Hematopoietic multipotent progenitor cell treated with erythropoietin and hydrocortisone succinate and interleukin-3 and kit ligand, for 6 days (in vitro differentiated cells): ENCODE measurements at places on chromosomes 4 and X.

- no peak for DNase-seq
These were observed 383.0 kb upstream of the TENM3 start for GRCh38 chr4:181860157-181860556.

DNA sequence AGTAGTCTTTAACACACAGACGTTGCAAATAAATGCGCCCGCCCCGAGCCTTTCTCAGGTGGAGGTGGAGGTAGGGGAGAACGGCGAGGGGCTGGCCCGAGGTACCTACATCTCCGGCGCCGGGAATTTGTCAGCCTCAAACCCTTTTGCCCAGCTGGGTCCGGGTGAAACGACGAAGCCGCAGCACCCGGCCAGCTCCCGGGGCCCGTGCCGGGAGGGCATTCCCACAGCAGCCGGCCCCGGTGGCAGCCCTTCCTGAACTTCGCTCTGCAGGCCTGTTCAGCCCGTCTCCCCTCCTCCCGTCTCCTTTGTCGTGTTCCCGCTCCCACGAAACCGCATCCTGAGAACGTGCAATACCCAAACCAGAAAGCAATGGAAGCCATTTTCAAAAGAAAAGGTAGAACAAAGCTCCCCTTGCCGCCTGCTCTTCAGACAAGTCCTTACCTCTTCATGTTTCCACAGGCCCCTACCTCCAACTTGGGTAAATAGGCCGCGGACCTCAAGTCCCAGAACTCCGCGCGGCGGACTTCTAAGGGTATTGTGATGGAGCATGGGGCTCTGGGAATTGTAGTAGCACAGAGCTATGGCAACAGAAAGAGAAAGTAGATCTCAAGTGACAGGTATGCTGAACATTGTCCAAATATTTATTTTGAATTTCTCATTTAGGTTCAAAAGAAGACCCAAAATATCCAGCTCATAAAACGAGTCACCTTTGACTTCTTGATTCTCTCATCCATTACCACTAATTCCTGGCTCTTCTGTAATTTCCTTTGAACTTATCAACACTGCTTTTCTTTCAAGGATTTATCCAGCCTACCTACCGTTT lies at the start of gene RBM41:
Gene RBM41 (minus strand): TSS at position 501 of the 826 bp plus-strand sequence. CDS start 49 bp downstream, at position 452.
- DNase-seq: peak; percentile 88

DNA sequence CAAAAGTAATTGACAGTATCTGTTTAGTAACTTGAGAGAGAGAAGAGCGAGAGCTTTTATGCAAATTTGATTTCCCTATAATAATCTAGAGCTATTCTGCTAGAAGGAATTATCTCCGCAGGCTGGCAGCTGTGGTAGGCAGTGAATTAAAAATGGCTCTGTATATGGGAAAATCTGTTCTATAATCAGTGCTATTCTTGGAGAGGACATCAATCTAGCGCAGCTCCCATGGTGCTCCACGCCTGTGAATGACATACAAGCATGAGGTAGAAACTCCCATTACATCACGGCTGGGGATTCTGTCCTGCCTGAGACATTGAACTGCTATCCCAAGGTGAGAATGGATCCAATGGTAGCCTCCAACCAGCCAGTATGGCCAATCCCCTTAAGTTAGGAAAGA lies 179.0 kb downstream of the DHX15 start:
- DNase-seq: no peak

- no peak for DNase-seq
These were observed 49.5 kb downstream of the HS6ST2 start for GRCh38 chrX:132908891-132909290.

- peak; percentile 31 for DNase-seq
These were observed 195.2 kb upstream of the EPHA5 start for GRCh38 chr4:65865489-65865888.

DNA sequence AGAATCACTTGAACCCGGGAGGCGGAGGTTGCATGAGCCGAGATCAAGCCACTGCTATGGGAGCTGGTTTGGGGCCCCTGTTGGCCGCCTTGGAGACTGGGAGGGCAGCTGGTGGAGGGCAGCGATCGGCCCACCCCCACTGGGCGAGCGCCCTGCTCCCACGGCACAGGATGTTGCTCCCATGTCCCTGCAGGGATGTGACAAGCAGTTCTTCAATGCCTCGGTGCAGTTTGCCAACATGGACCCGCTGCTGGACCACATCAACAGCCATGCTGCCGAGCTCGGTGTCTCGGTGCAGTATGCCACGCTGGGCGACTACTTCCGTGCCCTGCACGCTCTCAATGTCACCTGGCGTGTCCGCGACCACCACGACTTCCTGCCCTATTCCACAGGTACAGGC lies 19.4 kb downstream of the MAN2B2 start:
- DNase-seq: no peak

DNA sequence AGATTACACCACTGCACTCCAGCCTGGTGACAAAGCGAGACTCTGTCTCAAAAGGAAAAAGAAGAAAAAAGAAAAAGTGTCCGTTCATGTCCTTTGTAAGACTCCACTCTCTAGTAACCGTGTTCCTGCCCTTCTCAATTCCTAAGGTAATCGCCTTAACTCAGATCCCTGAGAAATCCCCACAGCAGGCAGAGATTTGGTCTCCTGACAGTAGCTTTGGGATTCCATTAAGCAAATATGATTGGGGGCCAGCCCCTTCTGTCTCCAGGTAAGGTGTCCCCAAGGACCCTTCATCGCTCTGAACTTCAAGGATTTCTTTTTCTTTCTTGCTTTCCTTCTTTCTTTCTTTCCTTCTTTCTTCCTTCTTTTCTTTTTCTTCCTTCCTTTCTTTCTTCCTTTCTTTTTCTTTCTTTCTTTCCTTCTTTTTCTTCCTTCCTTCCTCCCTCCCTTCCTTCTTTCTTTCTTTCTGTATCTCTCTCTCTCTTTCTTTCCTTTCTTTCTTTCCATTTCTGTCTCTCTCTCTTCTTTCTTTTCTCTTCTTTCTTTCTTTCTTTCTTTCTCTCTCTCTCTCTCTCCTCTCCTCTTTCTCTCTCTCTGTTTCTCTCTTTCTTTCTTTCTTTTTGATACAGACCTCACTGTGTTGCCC lies 2.1 kb upstream of the ASMT start:
- no peak for DNase-seq

GRCh38 chr4:47224361-47224760 lies 193.0 kb downstream of the GABRB1 start:
- DNase-seq: no peak

DNA sequence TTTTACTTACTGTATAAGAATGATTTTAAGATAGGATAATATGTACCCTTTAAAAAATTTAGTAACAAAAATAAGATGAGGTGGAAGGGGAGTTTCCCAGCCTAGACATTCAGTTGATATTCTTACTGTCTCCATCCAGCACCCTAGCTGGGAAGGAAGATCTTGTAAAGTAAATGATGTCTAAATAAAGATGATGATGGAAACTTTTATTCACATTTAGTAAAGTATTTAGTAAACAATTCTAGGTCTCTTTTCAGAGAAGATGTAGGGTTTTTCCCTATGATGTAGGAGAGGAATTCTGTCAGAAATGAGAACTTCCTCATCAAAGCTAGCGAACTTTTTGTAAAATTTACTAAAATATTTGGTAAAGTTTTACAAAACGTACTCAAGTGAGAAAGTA lies 136.8 kb downstream of the RAPGEF2 start:
- DNase-seq: no peak

GRCh38 chr4:97587912-97588311 lies 555.4 kb downstream of the STPG2 start:
- DNase-seq: no peak

GRCh38 chrX:133370696-133371275 lies 44.5 kb downstream of the GPC4 start:
- no peak for DNase-seq

- no peak for DNase-seq
These were observed 584.8 kb downstream of the PPARGC1A start for GRCh38 chr4:23305026-23305425.

- no peak for DNase-seq
These were observed 352.4 kb downstream of the CAMK2D start for GRCh38 chr4:113409181-113409580.

DNA sequence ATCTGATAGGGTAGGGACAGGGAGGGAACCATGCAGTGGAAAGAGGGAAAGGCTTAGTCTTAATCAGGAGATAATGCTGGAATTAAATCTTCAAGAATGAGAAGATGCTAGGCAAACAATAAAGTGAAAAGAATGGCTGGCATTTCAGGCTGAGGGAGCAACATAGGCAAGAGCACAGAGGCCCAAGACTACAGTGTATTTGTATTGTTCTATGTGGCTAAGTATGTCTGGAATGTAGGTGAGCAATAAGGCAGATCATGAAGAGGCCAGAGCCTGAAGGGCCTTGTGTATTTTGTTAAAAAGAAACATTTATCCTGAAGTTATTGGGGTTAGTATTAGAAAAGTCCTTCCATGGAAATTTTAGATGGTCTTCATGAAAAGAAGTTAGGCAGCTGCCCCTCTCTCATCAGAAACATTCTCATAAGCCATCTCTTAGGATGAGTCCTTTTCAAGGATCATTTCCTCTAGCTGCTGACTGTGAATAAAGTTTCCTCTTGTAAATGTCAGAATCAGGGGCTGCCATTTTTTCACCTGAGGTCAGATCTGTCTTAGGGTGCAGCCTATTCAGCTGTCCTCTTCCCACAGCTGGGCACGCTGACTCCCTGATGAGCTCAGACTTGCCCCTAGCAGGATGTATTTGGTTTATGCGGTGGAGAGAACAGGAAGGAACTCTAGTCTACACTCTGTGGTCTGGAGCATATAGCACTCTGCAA lies 46.3 kb downstream of the ATP10D start:
- DNase-seq: peak; percentile 67

- DNase-seq: no peak
These were observed 147.5 kb upstream of the TTC29 start for GRCh38 chr4:147093206-147093605.

DNA sequence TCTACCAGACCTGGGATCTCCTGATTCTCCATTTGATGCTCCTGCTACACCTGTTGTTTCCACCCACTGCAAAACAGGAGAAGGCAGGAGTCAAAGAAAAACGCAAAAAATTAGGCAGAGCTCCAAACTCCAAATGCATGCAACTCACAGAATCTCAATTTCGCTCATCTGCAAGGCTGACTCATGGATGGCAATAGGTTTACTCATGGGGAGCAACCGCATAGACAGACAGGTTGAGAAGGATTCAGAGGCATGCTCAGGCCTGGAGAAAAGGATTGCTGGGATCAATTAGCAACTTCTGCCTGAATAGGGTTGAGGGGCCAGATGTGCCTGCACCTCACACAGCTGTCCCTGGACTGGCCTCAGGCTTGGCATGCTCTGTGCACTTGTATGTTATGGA lies 231.0 kb downstream of the LDB2 start:
- no peak for DNase-seq

DNA sequence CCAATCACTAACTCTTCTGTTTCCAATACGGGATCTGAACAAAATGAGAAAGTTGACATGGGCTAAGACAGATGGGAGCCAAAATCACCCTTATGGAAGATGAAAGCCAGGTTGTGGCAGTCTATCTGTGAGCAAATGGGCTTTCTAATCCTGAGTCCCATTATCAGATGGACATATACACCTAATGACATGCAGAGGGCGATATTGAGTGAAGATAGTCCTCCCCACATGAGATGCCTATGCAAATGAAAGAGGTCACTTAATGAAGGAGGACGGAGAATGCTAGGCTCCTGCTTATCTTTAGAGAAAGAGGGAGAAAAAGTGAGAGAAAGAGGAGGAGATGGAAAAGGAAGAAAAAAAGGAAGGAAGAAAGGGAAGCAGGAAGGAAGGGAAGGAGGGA lies 547.5 kb downstream of the NLGN4X start:
- DNase-seq: peak; percentile 48

GRCh38 chr4:75516144-75516543 lies 1.9 kb downstream of the THAP6 start:
- DNase-seq: no peak

GRCh38 chr4:167973513-167973912 lies 118.8 kb upstream of the ANXA10 start:
- DNase-seq: no peak

GRCh38 chr4:138114434-138114833 lies 127.7 kb downstream of the SLC7A11 start:
- DNase-seq: no peak

- DNase-seq: no peak
These were observed 293.2 kb upstream of the LCORL start for GRCh38 chr4:18314731-18315130.

DNA sequence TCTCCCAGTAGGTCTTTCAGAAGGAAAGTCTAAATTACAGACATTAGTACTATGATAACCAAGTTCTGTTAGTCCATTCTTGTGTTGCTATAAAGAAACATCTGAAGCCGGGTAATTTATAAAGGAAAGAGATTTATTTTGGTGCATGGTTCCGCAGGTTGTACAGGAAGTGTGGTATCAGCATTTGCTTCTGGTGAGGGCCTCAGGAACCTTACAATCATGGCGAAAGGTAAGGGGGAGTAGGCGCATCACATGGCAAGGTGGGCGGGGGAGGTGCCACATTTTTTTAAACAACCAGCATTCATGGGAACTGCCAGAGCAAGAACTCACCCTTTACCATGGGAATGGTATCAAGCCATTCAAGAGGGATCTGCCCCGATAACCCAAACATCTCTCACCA lies 26.2 kb upstream of the USP46 start:
- DNase-seq: no peak

DNA sequence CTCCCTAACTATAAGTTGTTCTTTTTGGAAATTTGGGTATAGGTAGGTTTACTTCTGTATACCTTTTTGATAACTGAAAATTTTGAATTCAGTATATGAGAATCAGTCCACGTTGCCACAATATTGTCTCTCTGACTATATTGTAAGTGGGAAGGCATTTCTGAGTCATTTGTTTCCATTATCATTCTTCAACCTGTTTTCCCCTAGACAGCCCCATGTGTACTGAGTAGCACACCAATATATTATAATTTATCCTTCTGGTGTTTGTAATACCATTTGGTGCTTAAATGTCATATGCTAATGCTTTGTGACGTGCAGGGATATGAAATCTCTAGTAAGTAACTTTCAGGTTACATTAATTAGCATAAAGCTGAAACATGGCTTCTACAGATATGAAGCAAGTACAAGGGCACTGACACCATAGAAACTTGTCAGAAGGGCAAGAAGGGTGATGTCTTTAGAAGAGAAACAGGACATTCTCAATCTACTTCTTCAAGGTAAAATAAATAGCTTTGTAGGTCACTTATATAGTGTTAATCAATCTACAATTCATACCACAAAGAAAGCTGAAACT lies 27.7 kb downstream of the PAK3 start:
- DNase-seq: no peak

GRCh38 chrX:31319586-31319985 lies 247.7 kb upstream of the FTHL17 start:
- DNase-seq: no peak

DNA sequence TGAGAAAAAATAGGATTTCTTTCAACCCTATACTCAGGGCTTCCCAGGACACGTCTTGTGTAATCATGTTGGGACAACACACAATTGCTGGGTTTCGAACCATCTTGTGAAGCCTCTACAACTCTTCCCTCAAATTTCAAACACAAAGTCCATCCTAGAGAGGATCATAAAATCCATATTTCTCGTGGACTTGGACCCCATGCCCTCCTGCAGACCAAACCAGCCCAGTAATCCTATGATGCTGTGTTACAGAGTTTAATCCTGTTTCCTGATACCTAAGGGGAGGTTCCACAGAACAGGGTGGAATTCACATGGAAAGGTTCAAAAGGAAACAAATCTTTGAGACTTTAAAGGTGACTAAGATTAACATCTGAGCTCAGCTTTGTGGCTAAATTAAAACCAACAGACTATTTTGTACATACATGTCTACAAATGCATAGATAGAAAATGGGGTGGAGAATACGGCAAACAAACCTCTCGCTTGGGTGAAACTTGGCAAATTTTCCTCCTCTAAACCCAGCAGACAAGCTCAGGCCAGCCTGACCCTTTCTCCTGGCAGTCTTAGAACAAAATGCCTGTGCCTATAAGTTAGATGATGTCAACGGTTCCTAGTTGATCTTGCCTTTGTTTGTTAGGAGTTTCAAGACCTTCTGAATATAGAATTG lies 38.1 kb downstream of the EGFL6 start:
- DNase-seq: no peak
